ENCODE measurements at places on chromosomes 2 and 18.

DNA sequence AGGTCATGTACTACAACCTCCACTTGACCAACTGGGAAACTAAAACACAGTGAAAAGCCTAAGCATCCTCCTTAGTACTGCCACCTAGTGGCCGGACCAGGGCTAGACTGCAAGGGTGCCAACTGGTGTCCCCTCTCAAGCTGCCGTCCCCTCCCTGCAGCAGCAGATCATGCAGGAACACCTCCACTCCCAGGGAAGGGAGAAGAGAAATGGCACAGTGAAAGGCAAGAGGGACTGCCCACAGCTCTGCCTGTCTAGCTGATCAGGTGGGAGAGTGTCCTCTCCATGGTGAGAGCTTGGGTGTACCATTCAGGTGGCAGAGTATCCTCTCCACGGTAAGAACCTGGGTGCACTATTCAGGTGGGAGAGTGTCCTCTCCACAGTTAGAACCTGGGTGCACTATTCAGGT lies 78.1 kb downstream of the AAK1 start:
- no peak for DNase-seq

- no peak for DNase-seq
Observed at GRCh38 chr2:64263315-64263714, 119.1 kb upstream of the PELI1 start.

GRCh38 chr2:43086451-43087221 lies 139.8 kb downstream of the ZFP36L2 start:
- no peak for DNase-seq

- no peak for DNase-seq
Observed at GRCh38 chr18:48816554-48816953, 134.2 kb downstream of the SMAD7 start.

DNA sequence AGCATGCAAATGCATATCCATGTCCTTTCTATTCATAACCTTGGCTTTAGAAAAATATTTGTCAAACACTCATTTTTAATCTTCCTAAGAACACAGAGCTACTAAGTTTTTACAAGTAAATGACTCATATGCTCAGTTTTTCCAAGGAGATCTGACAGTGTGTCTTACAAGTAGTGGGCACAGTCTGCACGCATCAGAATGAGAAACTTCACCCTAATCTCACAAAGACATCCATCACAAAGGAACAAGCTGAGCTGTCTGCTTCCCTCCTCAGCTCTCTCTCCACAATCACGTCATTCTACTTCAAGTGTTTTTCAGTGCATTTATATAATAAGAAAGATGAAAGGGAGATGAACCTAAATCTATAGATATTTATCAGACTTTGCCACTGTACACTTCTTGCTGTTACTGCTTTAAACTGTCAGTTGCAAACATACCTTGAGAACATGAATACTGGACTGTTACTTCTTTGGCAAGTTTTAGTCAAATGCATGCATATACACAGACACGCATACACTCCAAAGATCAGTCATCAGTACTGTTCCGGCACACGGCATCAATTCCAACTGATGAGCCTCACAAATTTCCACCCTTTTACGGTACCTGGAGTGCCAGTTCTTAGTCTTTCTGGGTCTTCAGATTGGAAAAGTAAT lies 75.7 kb downstream of the RBMS1 start:
- no peak for DNase-seq

GRCh38 chr2:239717319-239717675 lies 307.8 kb downstream of the NDUFA10 start:
- no peak for DNase-seq

GRCh38 chr2:165113414-165113813 lies 90.4 kb downstream of the SCN3A start:
- DNase-seq = no peak

DNA sequence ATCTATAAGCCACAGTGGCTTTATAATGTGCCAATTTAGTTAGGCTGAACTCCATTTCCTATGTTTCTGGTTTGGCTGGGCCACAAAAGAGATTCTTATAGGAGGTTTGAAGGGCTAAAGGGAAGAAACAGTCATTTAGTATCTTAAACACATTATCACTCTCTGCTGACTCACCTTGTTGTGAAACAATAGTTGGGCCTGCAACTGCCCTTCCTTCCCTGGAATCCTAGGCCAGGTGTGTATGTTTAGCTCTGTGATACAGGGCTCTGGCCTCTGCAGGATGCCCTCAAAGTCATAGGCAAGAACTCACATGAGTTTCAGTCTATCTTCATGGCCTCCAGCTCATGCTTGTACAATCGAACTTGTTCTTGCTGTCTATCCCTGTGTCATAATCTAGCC lies 400.0 kb upstream of the CELF4 start:
- DNase-seq = no peak

DNA sequence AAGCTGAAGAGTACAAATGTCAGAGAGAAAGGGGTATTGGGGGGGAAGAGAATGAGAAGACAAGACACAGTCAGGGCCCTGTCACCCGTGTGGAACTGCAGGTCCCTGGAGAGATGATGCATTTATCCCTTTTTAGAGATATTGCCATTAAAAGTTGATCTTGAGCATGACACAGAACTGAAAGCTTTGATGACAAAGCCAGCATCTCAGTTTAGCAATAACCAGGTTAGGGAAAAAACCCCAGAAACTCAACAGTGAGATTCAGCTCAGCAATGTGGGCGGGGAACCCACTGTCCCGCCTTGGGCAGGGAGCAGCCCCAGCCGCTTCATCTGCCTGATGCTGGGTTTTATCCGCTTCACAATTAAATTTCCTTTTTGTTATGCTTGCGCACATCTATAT lies 181.1 kb downstream of the NEDD4L start:
- no peak for DNase-seq

DNA sequence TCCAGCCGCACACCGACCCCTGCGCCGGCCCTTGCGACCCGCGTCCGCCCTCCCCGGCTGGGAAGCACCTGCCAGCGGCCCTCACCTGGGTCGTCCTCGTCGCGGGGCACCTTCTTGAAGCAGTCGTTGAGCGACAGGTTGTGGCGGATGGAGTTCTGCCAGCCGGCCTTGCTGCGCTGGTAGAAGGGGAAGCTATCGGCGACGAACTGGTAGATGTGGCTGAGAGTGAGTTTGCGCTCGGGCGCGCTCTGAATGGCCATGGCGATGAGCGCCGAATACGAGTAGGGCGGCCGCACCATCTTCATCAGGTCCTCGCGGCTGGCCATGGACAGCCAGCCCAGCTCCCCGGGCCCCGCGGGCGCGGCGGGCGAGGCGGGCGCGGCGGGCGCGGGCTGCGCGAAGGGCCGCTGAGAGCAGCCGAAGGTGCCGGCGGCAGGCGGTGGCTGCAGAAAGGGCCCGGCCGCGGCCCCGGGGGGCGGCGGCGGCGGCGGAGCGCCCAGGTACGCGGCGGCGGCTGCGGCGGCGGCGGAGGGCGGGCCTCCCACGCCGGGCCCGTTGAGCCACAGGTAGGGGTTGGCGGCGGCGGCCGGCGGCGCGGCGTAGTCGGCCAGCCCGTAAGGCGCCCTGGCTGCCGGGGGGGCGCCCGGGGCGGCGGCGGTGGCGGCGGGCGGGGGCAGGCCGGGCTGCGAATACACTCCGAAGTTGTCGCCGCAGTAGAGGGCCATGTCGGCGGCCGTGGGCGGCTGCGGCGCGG lies 505 bp downstream of the FOXI3 start:
- DNase-seq = no peak

- DNase-seq = no peak
Observed at GRCh38 chr2:202317080-202317857, 51.7 kb downstream of the NOP58 start.

GRCh38 chr2:19131871-19132270 lies 226.6 kb downstream of the OSR1 start:
- DNase-seq = no peak

DNA sequence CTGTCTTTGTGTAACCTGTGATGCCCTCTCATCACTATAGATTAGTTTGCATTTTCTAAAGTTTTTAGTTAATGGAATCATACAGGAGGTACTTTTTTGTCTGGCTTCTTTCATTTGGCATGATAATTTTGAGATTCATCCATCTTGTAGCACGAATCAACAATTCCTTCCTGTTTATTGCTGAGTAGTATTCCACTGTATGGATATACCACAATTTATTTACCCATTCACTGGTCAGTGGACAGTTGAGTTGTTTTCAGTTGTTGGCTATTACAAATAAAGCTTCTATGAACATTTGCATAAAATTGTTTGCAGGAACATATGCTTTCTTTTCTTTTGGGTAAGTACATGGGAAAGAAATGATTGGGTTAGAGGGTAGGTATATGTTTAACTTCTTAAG lies 40.1 kb upstream of the ZNF396 start:
- DNase-seq = no peak

DNA sequence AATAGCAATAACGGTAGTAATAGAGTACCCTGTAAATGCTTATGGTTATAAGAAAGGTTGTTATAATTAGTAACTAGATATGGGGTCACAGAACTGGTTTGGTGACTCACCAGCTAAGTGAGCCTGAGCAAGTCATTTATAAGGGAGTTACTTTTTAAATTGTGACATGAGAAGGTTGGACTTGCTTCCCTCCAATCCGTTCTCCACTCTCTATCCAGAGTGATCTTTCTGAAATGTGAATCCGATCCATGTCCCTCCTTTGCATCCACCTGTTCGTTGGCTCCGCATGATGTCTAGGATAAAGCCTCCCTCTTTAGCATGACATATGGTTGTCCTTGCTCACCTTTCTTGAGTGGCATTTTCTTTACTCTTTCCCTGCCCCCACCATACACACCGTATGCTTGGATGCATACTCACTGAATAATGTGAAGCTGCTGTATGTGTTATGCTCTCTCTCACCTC lies 83.1 kb downstream of the CDC42EP3 start:
- DNase-seq = no peak

GRCh38 chr2:42342061-42342794 lies 18.8 kb downstream of the COX7A2L start:
- DNase-seq = no peak

DNA sequence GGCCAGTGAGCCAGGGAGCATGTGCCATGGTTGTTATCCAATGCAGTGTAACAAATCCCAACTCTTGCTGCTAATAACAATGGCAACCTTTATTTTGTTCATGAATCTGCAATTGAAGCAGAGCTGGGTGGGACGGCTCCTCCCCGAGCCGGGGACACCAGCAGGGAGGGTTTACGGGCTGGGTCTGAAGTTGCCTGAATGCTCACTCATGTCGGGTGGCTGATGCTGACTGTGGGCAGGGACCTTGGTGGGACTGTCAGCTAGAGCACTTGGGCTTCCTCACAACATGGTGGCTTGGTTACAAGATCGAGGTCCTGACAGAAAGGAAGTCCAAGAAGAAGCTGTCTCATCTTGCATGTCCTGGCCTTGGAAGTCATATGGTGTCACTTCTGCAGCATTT lies 264.5 kb downstream of the NDUFA10 start:
- no peak for DNase-seq

DNA sequence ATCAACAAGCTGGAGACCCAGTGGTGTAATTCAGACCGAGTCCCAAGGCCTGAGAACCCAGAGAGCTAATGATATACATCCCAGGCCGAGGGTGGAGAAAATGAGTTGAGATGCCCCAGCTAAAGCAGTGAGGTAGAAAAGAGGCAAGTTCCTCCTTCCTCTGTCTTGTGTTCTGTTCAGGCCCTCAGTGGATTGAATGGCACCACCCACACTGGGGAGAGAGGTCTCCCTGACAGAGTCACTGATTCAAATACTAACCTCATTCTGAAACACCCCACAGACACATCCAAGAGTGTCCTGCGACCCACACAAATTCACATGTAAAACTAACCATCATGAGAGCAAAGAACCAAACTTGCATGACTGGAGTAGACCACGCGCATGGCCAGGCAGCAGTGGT lies 215.3 kb downstream of the ANAPC1 start:
- no peak for DNase-seq

GRCh38 chr2:236289766-236290462 lies 25.7 kb upstream of the ASB18 start:
- DNase-seq = no peak

DNA sequence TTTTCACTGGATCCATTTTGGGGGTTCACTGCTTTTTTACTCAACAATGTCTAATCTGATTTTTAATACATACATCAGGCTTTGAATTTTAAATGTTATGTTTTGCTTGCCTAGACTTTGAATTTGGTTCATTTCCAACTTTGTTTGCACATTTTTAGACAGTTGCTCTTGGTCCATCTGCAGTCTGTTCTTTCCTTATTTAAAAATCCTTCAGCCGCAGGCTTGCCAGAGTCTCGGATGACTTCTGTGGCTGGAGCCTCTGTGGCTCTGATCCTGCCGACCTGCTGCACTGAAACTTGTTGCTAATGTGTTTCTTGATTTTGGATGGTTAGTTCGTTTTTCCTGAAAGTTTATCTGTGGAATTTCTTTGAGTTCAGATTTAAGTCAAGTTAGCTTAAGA lies 172.0 kb upstream of the ALKAL2 start:
- no peak for DNase-seq

GRCh38 chr2:182182436-182182835 lies 196.8 kb downstream of the PPP1R1C start:
- no peak for DNase-seq

DNA sequence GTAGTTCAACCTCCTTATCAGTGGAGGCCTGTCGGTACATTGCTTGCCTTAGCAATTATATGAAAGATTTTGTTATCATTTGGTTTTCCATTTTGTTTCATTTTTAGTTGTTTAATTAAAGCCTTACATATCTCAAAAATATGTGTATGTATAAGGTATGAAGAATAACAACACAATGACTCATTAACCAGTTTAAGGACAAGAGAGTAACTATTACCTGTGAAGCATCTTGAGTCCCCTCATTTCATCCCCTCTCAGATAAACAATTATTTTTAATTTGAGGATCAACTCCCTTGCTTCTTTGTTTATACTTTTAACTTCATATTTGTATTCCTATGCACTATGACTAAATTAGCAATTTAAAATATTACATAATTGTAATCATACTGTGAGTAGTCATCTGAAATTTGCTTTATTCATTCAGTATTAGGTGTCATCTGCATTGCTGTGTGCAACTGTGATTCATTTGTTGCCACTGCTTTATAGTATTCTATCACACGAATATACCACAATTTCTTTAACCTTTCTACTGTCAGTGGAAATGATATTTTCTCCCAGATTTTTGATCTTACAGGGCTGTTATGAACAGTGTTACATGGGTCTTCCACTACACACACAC lies 126.4 kb downstream of the RNF152 start:
- DNase-seq = no peak

GRCh38 chr2:29430382-29431112 lies 315.3 kb downstream of the CLIP4 start:
- DNase-seq = no peak

DNA sequence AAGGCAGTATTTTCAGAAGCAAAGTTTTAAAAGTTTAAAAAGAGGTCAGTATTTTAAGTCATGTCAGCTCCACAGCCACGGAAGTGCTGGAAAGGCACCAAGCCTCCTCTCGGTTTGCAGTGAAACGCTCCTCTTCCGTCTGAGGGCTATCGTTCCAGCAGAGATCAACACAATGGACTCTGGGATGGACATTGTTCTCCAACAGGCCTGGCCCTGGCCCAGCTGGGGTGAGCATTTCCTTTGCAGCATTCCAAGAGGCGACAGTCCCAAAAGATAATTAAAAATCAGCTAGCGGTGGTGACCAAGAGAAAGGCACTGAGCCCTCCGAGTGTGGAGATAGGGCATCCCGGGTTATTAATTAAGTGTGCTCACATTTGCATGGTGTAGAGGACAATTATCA lies 95.9 kb upstream of the LCLAT1 start:
- no peak for DNase-seq

Data from amygdala (tissue), 56 donors.